ENCODE measurements at places on chromosomes 5 and 9.
A peak's percentile ranks its signal among the peaks of the same experiment; 100 is the strongest.

DNA sequence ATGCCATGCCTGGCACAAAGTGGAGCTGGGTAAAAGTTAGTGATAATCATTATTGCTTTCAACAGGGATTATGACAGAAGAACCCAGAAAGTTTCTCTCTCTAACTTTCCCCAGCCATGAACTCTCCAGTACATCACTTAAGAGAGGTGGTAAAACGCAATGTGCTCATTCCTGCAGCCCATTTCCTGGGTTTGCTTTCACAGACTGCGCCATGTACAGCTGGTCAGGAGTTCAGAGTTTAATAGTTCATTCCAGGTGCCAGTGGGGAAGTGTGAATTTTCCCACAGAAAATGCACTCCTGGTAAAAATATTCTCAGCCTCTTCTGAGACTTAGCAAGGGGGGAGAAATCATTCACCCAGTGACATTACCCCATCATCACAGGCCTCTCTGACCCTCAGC is 35.5 kb downstream of the ADAM19 start:
- DNase-seq = no peak

DNA sequence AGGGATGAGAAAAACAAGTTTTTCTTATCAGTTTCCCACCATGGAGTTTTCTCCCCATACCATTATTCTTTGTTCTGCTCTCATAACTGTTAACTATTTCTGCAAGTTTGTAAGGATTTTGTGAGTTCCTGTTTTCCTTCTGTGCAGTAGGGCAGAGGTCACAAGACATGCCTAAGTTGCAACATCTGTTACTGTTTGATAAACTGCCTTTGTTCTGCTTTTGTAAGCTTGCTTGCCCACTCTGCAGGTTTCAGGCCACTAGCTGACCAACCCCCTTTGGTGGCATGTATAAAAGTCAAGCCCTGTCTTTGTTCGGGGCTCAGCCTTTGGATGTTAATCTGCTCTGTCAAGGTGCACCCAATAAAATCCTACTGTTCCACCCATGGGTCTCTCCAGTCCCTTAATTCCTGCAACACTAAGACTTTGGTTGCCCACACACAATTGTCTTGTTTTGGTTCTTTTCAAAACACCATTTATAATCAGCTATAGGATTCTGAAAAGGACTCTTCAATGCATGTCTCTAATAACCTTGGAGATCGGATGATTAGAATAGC is 545.4 kb downstream of the CDH9 start:
- DNase-seq = no peak

DNA sequence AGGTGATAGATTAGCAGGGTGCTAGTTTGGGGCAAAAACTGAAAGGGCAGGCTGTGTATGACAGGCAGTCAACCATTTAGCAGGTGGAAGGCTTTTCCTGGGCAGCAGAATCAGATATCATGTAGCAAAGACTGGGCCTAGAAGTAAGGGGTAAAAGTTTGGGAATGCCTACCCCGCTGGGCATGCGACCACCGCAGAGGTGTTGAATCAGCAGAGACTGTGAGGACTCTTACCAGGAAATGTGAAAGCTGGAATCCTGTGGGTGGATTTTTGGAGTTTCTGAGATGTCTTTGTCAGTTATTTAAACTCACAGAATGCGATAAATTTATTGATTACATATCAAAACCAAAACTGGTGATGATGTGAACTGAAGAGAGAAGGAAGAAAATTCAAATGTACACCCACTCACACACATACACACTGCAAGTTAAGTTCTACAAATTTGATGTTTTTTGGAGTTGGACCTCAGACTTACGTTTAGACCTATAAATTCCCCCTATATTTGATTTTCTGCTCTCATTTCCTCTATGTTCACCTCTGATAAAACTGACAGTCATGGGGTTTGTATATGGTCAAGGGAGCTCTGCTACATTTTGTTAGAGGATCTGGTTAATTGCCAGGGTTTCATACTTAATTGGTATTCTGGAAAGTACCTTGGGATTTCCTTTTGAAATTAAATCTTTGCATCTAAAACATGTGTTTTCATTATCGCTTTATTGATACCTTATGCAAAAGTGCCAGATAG is 333.6 kb downstream of the CSNK1G3 start:
- no peak for DNase-seq

DNA sequence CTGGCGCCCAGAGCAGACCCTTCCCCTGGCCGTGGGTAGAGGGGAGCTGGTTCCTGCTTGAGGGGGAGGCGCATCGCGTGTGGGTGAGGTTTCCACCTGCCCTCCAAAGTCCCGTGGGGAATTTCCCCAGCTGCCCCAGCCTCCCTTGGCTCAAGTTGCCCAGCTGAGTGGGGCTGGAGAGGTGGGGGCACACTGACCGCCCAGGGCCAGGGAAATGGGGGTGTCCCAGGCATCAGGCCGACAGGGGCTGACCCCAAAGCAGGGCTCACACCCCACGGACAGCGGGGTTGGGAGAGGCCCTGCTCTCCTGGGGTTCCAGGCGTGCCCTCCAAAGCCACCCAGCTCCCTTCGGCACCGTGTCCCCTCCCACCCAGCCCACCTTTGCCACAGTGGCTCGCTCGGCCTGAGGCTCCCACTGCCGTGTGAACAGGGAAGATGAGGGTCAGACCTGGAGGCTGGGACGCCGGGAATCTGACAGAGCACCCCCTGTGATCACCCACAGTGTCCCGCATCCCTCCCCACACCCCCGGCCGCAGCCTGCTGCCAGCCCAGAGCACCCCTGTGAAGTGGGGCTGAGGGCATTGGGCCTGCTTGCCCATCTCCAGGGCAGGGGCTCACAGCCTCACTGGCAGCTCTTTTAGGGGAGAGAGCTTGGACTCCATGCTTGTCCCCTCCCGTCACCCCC is 933 bp upstream of the EGFL7 start:
- no peak for DNase-seq

DNA sequence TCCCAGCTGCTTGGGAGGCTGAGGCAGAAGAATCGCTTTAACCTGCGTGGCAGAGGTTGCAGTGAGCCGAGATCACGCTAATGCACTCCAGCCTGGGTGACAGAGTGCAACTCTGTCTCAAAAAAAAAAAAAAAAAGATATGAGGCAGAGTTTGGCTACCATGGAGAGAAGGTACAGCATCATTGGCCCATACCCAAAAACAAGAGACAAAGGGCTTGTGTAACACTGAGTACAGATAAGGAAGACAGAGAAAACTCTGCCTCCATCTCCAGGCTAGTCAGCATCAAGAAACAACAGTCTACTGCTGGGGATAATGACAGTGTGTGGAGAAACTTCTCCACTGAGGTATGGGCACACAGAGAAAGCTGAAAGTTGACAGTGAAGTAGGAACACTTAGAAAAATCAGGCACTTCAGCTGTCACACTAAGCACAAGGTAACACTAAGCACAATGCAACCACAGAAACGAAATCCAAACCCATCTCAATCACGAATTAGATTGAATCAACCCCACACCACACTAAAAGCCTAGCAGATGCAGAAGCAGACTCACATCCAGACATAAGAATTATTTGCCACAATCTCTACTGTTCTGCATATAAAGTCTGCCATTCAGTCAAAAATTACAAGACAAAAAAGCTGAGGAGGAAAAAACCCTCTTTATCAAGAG is 10.5 kb downstream of the PJA2 start:
- no peak for DNase-seq

DNA sequence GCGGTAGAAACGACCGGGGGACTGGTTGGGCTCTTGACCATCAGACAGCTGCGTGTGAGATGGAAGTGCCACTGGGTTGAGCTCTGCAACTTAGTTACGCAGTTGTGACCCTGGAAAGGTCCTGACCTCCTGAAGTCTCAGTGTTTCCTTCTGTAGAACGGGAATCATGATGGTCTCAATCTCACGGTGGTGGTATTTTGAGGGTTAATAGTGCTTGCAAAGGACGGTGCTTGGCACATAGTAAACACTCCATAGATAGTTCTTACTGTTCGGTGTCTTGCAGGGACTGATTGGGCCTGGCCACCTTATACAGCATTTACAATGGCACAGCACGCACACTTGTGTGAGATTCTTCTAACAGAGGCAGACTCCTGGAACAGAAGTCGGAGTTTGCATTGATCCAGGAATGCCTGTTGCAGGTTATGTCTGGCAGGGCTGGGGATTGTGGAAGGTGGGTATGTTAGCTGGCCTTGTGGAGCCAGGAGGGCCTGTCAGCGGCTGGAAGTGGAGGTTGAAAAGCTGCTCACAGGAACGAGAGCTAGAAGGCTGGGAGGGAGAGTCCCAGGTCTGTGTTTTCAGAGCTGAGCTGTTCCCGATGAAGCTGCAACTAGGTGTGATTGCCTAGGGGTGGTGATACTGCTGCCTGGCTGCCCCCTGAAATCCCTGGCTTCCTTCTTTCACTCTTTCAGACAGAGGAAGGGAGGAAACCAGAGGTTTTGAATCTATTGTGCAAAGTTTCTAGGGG is 962 bp upstream of the TXN start:
- DNase-seq = peak; percentile 36

- DNase-seq = peak; percentile 82
Observed at GRCh38 chr5:14728459-14728938, 64.0 kb downstream of the OTULIN start.

DNA sequence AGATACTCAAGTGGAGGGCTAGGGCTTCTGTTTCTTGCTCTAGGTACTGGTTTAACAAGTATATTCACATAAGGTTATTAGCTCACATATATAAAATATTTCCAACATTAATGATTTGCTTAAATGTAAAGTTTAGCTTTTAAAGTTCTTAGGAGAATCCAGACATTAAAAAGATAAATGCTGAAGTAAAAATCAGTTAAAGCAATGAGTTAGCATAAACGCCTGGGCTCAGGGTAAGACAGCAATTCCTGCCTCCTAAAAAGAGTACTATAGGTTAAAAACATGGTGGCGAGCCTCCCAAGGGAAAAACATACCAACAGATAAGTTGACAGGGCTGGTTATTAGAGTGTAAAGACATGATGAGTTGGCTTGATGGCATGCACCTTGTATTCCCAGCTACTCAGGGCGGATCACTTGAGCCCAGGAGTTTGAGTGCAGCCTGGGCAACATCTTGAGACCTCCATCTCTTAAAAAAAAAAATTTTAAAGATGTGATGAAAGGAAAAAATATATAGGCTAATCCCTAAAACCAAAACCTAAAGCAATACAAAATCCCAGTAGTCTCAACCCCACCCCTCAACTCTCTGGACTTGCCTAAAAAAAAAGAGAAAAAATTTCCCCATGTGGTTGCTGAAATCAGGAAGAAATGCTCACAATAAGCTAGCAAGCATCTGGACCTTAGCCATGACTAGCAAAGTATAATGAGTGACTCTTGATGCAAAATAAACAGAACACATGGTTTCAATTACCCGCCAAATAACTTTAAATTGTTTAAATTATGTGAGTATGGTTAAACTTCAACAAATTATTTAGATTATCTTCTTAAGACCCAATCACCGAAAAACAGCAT is 3.6 kb downstream of the GOLPH3 start:
- no peak for DNase-seq

DNA sequence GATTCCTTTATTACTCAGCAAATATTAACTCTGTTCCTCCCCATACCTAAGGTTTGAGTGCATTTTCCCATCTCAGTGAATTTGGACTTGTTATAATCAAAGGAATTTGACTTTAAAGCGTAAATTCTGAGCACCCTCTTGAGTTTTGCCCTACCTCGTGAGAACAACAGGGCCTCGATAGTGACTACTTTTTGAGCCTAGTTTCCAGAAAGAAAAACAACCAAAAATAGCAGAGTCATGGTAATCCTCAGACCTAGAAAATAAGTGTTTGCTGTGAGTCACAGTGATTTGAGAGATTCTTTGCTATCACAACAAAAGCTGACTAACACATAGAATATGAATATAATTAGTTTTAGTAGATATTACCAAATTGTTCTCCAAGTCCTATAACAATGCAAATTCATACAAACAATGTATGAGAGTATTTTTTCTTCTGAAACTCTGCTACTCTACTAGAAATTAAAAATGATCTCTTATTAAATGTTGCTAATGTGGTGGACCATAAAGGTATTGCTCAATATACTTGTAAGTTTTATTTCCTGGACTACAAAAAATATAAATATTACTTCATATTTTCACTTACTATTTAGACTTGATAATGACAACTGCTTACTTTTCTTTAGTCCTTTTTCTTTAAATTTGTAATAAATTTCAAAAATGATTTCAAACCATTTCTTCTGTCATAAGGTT is 759.7 kb downstream of the BRINP1 start:
- DNase-seq = no peak

DNA sequence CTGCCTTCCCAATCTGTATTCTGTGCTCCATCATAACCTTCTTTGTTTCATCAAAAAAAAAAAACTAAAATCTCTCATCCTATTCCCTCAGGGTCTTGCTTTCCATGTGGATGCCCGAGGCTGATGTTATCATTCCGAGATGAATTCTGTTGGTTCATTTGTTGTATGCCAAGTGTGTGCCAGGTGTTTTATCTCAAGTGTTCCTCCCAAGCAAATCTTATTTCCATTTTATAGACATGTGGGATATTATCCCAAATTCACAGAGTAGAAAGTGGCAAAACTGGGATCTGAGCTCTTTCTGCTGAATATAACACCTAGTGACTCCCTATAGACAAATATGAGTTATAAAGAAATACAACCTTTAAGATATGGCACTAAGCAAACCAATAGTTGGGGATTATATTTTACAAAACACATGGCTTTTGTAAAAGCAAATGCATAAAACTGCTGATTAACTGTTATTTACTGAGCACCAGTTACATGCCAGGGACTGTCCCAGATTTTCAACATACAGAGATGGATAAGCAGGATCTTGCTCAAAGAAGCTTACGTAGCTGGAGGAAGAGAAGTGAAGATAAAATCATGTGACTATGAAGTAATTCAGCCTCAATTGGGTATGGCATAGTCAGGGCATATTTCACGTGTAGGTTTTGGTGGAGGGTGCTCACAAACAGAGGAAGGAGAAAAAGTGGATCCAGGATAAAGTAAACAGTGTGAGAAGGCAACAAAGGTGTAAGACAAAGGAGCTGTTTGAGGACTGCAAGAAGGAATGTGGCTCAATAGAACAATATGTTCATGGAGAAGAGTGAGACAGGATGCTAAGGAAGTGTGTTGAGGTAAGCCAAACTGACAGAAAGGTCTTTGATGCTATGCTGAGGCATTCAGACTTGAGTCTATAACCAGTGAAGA is 143.3 kb upstream of the ADAMTSL1 start:
- DNase-seq = no peak

DNA sequence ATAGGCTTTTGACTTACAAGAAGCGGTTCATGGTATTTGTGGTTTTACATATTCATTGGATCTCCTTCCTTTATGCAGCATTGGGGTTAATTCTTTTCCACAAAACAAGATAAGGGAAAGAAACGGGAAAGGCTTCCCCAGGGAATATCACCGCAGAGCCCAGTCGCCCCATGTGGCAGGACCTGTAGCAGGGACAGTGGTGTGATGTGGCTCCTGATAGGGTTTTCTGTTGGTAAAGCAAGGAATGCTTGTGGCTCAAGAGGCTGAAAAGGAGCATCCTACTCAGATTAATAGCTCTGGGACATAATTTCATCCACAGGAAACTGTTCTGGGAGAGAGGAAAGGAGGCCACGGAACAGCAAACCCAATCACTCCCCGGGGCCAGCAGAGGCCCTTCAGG is 699.9 kb downstream of the MTRR start:
- DNase-seq = no peak

- DNase-seq = no peak
Observed at GRCh38 chr5:2917093-2917492, 165.6 kb upstream of the IRX2 start.

GRCh38 chr9:3696368-3696767 is 170.6 kb upstream of the RFX3 start:
- no peak for DNase-seq

GRCh38 chr9:135480071-135480939 is 723 bp downstream of the PPP1R26 start:
- DNase-seq = peak; percentile 72
